ENCODE measurements at places on chromosomes 6 and 20.

GRCh38 chr20:38905375-38905774 is 20.8 kb upstream of the FAM83D start:
- DNase-seq = no peak

DNA sequence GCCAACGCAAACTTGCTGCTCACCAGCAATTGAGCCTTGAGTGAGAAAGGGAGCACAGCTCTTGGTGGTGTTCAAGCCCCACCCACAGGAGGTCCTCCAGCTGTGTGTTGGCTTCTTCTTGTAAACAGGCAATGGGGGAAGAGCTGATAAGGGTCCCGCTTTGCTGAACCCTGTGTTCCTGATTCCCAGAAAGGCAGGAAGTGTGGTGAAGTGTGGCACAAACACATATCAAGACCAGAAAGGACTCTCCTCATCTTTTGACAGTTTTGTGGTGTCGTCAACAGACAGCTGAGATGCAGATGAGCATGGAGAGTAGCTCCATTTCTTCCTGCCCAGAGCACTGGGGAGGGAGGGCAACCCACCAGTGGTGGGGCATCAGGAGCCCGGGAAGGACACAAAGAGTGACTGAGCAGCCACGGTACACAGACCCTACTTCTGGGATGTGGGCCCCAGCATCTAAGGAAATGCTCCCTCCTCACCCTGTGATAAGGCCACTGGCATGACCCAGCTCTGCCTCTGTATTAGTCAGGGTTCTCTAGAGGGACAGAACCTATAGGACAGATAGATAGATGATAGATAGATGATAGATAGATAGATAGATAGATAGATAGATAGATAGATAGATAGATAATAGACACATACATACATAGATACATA is 188.9 kb upstream of the TAB2 start:
- DNase-seq = no peak

DNA sequence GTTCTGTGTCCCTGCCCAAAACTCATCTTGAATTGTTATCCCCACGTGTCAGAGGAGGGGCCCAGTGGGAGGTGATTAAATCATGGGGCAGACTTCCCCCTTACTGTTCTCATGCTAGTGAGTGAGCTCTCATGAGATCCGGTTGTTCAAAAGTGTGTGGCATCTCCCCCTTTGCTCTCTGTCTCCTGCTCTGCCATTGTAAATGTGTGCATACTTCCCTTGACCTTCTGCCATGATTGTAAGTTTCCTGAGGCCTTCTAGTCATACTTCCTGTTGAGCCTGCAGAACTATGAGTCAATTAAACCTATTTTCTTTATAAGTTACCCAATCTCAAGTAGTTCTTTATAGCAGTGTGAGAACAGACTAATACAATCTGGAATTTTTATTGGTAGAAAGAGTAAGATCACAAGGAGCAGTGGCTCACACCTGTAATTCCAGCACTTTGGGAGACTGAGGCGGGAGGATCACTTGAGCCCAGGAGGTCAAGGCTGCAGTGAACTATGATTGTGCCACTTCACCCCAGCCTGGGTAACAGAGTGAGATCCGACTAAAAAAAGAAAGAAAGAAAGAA is 47.1 kb upstream of the SLC22A16 start:
- DNase-seq = no peak

GRCh38 chr6:143806282-143807102 is 36.6 kb upstream of the LTV1 start:
- DNase-seq = peak; percentile 51

DNA sequence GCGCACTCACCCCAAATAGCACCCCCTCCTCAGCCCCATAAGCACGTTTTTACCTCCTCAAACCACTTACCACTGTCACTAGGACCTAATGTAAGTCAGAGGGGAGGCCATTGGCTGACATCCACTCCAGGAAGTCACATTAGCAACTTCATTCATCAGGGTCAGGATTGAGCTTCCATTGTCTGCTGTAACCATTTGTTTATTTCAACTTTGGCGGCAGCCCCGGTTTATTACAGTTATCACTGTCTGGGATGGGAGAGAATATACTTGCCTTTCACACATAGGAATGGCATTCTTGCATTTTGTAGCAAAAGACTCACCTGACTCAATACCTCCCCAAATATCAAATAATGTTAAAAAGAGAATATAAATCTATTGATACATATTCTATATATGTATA is 38.3 kb downstream of the MAFB start:
- DNase-seq = no peak

DNA sequence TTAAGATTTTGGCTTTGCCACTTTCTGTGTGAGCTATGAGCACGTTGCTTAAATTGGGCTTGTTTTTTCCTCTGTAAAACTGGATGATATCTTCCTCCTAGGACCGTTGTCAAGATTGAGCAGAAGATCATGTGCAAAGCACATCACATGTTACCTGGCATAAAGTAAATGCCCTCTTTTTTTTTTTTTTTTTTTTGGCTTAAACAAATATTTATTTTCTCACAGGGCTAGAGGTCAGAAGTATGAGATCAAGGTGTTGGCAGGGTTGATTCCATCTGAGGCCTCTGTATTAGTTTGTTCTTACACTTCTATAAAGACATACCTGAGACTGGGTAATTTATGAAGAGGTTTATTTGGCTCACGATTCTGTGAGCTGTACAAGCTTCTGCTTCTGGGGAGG is 42.7 kb downstream of the TOX2 start:
- DNase-seq = no peak

GRCh38 chr6:125117818-125118217 is 35.8 kb upstream of the TPD52L1 start:
- no peak for DNase-seq

DNA sequence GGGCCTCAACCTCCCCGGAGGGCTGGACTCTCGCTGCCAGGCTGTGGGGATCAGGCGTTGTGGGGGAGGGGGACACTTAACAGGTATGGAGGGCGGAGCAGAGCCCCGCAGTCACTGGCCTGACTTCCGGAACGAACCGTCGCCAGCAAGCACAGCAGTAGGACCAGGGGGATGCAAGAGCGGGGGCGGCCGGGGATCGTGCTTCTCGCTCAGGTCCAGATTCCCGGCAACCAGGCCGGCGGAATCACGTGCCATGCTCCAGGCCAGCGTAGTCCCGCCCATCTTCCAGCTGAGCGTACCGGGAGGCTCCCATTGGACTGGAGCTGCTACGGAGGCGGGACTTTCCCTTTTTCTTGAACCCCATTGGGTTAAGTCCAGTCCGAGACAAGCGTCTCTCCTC is 10.0 kb upstream of the POU5F1 start:
- peak; percentile 72 for DNase-seq

All from activated CD4-positive, CD25-positive, alpha-beta regulatory T cell treated with anti-CD3 and anti-CD28 coated beads, Interleukin-2, amount 50 U/mL, for 72 hours (primary cell).